ENCODE measurements at places on chromosomes 2 and 18. TPM values are rescaled to one million over a fixed set of nuclear protein-coding genes. Genes with fewer than 3 reads are reported as not detected.

- peak; percentile 61 for DNase-seq
Observed at GRCh38 chr2:149601141-149601796, 13.7 kb upstream of the MMADHC start.

- DNase-seq = no peak
Observed at GRCh38 chr2:151302404-151302803, 12.9 kb upstream of the NMI start.

- no peak for DNase-seq
Observed at GRCh38 chr2:11642972-11643371, 27.0 kb downstream of the NTSR2 start.

DNA sequence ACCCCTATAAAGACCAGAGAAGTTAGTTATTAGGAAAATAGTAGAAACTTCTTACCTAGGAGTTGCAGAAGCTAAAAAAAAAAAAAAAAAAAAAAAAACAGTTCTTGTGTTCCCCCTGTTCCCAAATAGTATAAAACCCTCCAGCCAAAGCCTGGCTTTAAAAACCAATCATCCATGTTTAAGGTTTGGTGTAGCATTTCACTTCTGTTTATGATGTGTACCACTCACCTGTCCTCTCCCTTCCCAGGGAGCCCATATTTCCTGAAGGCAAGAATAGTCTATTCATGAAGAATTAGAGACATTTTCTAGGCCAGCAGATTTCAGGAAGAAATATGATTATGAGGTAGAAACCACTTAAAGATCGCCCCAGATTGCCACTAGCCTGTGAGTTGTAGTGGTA lies 273.6 kb downstream of the SETBP1 start:
- no peak for DNase-seq

DNA sequence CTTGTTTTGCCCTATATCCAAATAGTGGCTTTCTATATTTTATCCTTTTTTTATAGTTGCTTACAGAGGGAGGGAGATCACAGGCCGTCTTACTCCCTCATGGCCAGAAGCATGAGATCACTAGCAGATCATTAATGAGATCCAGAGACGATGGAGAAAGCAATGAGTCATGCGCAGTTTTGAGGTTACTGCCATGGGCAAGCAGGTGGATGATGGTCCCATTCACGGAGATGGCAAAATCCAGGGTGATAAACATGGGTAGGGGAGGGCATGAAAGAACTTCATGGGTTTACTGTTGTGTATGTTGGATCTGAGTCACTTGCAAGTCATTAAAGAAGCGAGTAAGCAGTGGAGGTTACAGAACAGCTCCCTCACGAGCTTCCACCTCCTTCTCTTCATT lies 60.4 kb downstream of the C18orf63 start:
- no peak for DNase-seq

DNA sequence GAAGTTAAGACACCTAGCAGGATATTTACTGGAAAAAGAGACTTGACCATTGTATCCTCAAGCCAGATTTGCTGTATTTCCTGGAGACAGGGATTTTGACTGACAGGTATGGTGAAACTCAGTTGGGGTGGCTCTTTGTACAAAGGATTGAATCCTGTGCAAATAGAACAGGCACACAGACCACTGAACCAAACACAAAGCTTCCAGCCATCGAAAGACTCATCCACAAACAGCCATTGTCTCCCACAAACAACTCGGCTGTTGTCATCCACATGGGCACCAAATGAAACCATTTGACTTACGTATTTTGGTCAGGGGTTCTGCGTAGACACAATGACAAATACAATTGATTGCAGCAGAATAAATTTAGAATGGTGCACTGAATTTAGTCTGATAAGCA lies 15.9 kb downstream of the RNF152 start:
- no peak for DNase-seq

DNA sequence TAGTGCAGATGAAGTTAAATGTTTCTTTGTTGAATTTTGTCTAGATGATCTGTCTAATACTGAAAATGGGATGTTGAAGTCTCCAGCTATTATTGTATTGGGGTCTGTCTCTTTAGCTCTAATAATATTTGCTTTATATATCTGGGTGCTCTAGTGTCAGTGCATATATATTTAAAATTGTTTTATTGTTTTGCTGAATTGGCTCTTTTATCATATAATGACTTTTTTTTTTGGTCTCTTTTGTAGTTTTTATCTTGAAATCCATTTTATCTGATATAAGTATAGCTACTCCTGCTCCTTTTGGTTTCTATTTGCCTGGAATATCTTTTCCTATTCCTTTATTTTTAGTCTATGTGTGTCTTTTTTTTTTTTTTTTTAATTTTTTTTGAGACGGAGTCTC lies 79.2 kb downstream of the COMMD1 start:
- DNase-seq = no peak

DNA sequence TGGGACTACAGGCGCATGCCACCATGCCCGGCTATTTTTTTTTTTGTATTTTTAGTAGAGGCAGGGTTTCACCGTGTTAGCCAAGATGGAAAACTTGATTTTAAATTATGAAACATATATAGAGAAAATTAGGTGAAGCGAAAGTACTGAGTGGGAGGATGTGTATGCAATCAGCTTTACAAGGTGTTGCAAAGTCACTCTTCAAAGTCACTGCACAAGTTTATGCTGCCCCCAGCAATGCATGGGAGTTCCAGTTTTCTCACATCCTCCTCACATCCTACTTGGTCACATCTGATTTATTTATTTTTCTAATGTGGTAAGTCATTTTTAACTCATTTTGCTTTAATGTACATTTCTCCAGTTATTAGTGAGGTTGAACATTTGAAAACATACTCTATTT lies 49.2 kb upstream of the CHN1 start:
- DNase-seq = no peak

DNA sequence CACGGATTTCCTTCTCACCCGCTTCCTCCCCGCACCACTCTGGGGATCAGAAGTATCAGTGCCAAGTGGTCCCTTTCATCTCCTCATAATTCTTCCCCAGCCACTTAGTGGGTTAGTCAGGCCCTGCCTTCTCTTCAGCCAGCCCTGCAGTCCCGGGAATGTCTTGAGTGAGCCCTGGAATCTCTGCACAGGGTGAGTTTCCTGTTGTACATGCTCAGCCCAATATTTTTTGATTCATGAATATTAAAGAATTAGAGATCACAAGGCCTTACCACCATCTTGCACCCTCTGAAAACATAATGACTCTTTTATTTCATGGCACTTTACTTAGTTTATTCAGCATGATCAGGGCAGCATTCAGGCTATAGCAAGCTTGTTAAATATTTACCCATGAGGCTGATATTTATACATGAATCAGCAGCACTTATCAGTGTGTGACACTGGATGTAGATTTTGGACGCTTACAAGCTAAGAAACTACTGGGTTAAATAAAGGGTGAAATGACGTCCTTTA lies 159.4 kb upstream of the FOSL2 start:
- no peak for DNase-seq

DNA sequence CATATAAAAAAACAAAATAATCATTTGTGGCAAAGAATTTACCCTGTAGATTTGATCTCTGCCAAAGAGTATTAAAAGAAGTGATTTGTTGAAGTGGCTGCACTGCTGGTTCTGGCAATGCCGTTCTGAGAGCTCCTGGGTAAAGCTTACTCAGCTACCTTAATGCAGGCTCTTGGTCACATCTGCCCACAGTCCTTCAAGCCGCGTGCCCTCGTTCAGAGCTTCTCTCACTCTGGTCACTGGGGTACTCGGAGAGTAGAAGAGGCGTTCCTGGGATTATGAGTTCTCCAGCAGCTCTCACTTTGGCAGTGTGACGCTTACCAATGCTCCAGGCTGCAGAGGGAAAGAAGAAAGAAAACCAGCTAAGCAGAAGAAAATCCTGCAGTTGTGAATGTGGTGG lies 57.9 kb downstream of the ACVR1 start:
- DNase-seq = no peak

DNA sequence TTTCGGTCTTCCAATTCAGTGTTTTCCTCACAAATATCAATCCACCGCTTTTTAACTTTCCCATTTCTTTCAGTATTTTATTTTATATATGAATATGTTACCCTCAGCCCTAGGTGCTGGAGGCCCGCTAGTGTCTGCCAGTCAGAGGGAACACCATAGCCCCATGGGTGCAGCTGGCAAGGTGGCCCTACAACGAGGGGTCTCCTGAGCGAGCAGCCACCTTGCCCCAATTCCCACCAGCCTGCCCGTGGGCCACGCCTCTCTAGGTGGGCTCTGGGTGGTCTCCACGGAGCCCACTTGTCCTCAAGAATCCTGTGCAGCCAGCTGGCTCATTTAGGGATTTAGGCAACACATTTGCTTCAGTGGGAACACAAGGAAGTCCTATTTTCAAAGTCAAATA lies 72.5 kb upstream of the RGPD5 start:
- DNase-seq = no peak

- no peak for DNase-seq
Observed at GRCh38 chr2:213818436-213818835, 534.2 kb downstream of the SPAG16 start.

GRCh38 chr2:62119311-62119974 lies 76.5 kb upstream of the B3GNT2 start:
- DNase-seq = no peak

DNA sequence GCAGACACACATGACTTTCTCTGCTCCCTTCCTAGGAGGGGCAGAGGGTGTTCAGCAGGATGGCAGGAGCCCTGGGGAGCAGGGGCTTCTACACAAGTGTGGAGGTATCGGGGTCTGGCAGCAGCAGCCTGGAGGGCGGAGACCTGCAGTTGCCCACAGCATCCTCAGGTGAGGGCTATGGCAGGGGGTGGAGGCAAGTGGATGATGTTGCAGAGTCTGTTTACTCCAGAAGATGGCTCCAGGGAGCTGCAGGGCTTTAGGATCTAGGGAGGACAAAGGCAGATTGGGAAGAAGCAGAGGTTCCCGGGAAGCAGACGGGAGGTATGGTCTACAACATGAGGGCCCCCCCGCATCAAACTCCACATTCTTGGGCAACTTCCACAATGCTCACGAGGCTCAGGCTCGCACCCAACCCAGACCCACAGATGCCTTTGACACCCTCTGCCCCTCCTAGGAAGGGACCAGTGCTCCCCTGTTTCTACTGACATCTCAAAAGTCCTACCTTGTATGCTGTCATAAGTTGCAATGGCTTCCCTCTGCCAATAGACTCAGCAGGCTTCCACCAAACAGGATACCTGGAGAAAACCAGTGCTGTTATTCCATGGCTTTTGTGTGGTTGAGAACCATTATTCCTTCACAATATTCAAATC lies 12.0 kb upstream of the ATP6V1C2 start:
- no peak for DNase-seq

DNA sequence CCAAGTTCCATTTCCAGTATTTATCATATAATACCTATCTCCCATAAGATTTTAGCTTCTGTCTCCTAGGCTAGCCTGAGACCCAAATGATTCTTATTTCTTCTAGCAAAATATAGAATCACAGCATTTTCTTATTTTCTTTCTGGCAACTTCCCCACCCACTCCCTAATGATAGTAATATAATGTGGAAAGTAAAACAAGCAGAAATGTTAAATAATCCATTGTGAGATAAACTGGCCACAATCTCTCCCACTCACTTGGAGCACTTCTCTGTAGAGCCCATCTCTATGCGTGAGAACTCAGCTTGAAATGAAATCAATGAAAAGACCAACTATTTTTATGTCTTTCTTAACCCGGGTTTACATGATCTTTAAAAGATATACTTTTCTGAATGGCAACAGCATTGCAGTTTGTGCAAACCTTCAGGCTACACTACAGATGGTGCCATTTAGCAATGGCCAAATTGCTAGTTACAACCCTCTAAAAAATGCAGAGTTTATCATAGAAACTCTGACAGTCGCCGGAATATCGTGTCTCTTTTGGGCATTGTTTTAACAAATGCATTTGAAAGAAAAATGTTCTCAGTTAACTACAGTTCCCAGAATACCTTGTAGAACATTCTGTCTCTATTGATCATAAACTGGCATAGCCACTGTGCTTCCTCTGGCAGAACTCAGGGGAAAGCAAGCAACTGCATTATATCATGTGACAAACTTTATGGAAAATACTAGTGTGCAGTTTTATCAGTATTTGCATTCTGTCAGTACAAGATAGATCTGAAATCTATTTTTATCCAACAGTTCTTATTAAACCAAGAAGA lies 1407.4 kb upstream of the ZEB2 start:
- DNase-seq = no peak

- DNase-seq = no peak
Observed at GRCh38 chr2:28527196-28527595, 31.3 kb downstream of the PLB1 start.

GRCh38 chr2:239581352-239581901 lies 180.6 kb upstream of the HDAC4 start:
- DNase-seq = no peak

- DNase-seq = no peak
Observed at GRCh38 chr2:233447506-233448219, 93.4 kb downstream of the DGKD start.

- DNase-seq = no peak
Observed at GRCh38 chr2:228329282-228329681, 147.8 kb upstream of the SPHKAP start.

DNA sequence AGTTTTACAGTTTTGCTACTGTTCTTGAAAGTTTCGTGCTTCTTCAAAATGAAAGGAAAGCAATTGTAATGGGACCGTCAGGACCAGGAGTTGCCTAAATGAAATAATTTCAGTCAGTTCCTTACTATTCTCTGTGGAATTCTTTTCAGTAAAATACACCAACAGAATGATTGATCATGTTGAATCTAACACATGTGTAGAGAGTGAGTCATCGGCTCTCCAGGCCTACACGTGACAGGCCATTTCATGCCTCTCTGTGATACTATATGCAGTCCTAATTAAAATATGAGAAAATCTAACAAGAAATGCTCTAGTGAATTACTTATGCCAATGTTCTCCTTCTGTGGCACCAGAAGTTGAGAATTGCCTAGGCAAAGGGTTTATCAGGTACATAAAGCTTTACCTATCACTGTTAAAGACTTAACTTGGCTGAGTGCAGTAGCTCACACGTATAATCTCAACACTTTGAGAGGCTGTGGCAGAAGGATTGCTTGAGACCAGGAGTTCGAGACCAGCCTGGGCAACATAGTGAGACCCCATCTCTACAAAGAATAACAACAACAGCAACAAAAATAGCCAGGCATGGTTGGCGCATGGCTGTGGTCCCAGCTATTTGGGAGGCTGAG lies 199.4 kb downstream of the LRRTM1 start:
- DNase-seq = no peak

Gene FOSL2
- total RNA-seq = 35.6 TPM

Gene FOXD4L1
- total RNA-seq = 0.03 TPM

Gene CCBE1
- total RNA-seq = 39.0 TPM

Gene ATP6V1B1
- not detected for total RNA-seq

Gene UCN
- 0.14 TPM for total RNA-seq

Gene TMEM247
- total RNA-seq = not detected

Gene TBR1
- not detected for total RNA-seq

Gene SKOR2
- total RNA-seq = not detected

Gene UPP2
- not detected for total RNA-seq

Gene SLC4A5
- total RNA-seq = 0.17 TPM

Gene CYB5A
- 49.0 TPM for total RNA-seq
